ENCODE measurements at places on chromosomes 3 and 15.

DNA sequence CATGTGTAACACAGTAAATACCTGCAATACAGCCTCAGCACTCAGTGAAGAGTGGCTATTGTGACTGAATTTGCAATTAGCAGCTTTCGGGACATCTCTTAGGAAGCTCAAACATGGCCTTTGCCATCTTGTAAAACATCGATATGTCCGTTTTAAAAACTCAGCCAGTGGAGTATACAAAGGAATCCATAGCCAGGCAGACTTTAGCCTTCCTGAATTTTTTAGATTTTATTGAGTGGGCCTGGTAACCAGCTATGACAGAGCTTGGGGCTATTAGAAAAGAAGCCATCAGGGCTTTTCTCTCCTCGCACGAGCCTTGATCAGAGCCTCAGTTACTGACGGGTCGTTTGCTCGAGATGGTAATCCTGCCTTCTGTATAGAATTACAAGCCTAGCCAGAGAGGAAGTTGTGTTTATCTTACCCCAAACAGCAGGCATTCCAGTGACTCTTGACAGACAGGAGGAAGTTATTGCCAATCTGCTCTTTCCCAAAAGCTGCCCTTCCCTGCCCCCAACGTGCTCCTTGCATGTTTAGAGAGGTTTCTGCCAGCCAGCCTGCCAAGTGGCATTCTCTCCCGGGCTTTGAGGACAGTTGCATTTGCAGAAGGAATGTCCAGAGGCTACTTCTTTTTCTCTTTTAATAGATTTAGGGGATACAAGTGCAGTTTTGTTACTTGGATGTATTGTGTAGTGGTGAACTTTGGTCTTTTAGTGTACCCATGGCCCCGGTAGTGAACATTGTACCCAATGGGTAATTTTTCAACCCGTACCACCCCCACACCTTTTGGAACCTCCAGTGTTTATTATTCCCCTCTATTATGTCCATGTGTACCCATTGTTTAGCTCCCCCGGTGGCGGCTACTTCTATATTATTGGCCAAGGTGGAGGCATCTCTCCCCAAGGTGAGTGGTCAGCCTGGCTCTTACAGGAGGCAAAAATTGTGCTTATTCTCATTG, 40.6 kb downstream of the ITPR1 start:
- DNase-seq: no peak

DNA sequence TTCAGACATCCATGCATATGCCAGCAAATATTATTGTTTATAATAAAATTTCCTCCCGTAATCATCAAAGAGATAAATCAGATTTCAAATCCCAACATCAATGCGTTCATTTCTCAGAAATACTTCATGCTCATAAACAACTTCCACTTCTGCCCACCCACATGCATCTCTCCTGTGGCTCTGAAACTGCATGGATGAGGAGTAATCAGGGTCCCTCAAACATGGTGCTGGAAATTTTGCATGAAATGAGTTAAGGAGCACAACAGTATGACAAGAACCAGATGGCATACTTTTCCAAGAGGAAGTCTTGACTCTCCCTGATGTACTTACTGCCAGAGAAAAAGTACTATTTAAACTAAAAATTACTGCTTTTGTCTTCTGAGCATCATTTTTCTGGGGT, 26.9 kb upstream of the MFSD1 start:
- DNase-seq: no peak

- DNase-seq: no peak
Observed at GRCh38 chr3:120404876-120405275, 45.9 kb downstream of the FSTL1 start.

- no peak for DNase-seq
Observed at GRCh38 chr3:132315851-132316250, 1.4 kb upstream of the ACP3 start.

- DNase-seq: no peak
Observed at GRCh38 chr3:61847784-61848462, 286.6 kb downstream of the PTPRG start.

- DNase-seq: no peak
Observed at GRCh38 chr3:17508180-17508752, 234.2 kb downstream of the TBC1D5 start.

- no peak for DNase-seq
Observed at GRCh38 chr3:24646790-24647189, 152.1 kb upstream of the THRB start.

- DNase-seq: no peak
Observed at GRCh38 chr3:197750858-197751737, 1.4 kb downstream of the FYTTD1 start.

- no peak for DNase-seq
Observed at GRCh38 chr15:93058904-93059427, 30.0 kb downstream of the RGMA start.

DNA sequence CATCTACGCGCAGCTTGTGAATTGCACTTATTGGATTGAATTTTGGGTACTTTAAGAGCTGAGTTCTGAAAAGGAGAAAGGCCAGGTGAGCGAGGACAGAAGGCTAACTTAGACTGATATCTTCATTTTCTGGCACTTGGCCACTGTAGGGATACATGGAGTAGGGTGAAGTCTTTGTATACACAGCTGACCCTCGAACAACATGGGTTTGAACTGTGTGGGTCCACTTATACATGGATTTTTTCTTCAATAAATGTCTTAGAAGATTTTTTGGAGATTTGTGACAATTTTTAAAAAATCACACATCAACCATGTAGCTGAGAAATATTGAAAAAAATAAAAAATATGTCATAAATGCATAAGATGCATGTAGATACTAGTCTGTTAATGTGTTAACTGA, 18.3 kb downstream of the PTPRG start:
- no peak for DNase-seq

- no peak for DNase-seq
Observed at GRCh38 chr3:131386429-131387165, 5.0 kb downstream of the NUDT16 start.

GRCh38 chr3:188801393-188801792, 370.4 kb upstream of the TPRG1 start:
- no peak for DNase-seq

- DNase-seq: no peak
Observed at GRCh38 chr15:89208256-89208655, 13.1 kb downstream of the RLBP1 start.

DNA sequence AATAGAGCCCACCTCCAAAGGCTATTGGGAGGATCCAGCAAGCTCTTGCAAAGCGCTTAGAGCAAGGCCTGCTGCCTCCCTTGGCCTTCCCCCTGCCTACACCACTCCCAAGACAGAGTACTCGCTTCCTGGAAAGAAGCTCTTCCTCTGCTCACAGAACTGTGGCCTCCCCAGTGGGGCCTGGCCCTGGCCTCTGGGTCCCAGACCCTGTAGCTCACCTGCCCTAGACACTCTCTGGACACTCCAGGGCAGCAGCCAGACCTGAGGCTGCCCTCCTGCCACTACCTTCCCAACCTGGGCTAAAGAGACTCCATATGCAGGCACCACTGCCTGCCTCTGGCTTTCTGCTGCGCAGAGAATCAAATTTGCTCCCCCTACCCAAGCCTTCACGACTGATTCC, 49.9 kb downstream of the GRIP2 start:
- DNase-seq: no peak

- no peak for DNase-seq
Observed at GRCh38 chr3:171715155-171715554, 95.1 kb downstream of the PLD1 start.

- DNase-seq: no peak
Observed at GRCh38 chr3:197874064-197874463, 75.9 kb upstream of the RPL35A start.

DNA sequence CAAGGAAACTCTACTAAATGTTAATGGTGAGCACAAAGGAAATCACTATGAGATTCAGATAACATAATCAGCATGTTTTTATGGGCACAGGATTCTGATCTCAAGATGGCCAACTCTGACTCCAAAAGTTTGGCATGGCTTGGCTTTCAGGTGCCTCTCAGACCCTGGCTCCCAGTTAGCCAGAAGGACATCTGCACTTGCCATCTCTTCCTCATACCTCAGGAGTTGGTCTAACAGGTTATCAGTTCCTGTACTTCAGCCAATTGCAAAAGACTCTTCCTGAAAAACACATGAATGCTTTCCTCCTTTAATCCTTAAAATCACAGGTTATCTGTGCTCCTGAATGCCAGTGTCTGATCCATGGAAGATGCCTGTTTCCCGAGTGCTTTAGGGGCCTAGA, 25.0 kb downstream of the TMPRSS7 start:
- DNase-seq: no peak

DNA sequence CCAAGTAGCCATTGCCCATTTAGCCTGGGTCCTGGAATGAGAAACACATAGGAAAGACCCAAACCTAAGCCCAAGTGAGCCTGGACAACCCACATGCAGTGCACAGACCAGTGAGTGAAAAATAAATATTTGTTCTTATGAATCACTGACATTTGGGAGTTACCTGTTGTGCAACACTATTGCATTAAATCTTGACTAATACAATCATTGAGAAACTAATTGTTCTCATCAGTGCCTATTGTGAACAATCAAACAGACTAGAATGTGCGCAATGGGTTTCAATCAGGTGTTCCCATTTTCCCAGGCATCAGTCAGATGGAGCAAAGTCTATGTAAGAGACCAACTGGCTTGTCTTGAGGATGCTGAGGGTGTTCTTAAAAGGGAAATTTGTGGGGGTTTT, 54.7 kb upstream of the CNOT10 start:
- no peak for DNase-seq

- DNase-seq: no peak
Observed at GRCh38 chr15:84857418-84858004, 27.0 kb upstream of the SLC28A1 start.

DNA sequence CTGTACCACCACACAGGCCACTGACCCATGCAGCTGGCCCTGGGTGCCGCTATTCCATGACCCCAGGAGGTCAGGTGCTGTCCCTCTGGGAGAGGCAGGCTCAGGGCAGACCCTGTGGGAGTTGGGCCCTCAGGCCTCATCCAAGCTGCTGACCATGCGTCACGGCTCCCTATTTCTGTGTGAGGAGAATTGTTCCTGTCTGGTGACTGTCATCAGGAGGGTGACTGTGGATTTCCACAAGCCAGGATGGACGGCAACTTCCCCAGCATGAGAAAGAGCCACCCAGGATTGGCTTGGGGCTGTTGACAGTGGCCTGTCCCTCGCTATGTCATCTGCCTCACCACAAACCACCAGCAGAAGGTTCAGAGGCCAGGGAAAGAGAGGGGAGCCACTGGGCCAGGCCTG, 41.4 kb downstream of the ZDHHC19 start:
- DNase-seq: no peak

GRCh38 chr3:171620825-171621434, 160.7 kb upstream of the TNIK start:
- DNase-seq: no peak

DNA sequence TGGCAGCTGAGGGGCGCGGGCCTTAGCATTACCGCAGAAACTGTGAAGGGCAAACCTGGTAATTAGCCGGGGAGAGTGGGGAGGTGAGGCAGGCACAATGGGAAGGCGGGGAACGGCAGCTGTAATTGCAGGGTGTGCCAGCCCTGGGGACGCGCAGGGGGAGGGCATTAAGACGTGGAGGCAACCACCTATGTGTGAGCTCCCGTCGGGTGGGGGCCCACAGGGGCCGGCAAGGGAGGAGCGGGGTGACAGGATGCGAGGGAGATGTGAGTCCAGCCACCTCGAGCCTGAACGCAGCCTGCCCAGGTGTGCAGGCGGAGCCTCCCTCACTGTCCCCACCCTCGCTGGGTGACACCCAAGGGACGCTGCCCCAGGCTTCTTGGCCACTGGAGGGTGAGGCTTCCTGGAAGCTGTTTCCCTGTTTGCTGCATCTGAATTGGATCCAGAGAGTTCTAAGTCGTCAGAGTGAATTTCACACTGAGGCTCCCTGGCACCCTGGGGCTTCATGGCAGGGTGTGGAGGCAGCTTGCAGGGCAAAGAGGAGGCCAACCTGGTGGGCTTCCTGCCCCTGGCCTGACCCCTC, 130.6 kb upstream of the MEF2A start:
- DNase-seq: peak; percentile 63

- DNase-seq: no peak
Observed at GRCh38 chr3:62625268-62625667, 249.9 kb downstream of the CADPS start.

DNA sequence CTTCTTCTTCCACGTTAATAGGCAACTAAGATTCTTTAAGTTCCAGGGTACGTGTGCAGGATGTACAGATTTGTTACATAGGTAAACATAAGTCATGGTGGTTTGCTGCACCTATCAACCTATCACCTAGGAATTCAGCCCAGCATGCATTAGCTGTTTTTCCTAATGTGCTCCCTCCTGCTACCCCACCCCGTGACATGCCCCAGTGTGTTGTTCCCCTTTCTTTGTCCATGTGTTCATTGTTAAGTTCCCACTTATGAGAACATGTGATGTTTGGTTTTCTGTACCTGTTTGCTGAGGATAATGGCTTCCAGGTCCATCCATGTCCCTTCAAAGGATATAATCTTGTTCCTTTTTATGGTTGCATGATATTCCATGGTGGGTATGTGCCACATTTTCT, 21.1 kb downstream of the GTF2A2 start:
- no peak for DNase-seq

GRCh38 chr15:81074773-81075172, 59.3 kb upstream of the CFAP161 start:
- DNase-seq: no peak

DNA sequence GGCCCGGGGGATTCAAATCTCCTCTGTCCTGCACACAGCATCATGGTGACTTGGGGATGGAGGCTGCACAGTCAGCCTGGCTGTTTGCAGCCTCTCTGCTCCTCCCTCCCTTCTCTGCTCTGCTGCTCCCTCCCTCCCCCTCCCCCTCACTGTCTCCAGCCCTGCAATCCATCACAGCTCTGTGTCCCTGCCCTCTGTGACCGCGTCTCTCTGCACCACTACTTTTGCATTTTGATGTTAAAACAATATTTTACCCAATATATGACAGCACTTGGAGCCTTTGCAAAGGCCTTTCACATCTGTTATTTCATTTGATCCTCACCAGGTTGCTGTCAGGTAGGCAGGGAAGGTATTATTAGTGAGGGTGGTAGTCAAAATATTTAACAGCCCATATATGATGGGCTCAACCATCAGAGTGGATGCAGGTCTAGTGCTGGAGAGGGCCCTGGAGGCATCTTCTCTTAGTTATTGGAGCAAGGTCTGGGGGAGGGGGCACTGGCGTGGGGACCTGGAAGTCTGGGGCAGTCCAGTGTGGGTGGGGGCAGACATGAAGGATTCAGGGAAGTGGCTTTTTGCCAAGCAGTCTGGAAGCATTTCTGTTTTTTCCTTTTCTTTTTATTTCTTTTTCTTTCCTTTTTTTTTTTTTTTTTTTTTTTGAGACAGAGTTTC, 16.3 kb upstream of the VPS8 start:
- DNase-seq: no peak

DNA sequence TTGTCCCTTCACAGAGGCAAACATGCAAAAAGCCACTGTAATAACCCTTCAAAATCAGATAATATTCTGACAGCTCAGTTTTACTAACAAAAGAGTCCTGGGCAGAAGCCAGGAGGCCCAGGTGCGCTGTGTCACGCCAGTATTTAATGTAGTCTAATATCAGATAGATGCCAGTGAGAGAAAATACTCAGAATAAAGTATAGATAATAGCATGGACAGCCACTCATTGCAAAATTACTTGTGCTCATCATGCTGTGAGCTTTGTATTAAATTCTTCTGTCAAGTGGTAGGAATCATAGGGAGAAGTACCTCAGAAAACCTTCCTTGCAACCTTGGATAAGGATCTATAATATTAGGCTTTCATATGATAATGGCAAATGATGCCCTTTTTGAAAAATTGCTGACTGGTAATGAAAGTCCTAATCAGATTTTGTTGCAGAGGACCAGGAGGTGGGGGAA, 1154.3 kb downstream of the ROBO1 start:
- DNase-seq: no peak

All from NCI-H748 treated with DMSO at 0.1 percent for 48 hours (cell line).